ENCODE measurements at places on chromosomes 5 and 9.

DNA sequence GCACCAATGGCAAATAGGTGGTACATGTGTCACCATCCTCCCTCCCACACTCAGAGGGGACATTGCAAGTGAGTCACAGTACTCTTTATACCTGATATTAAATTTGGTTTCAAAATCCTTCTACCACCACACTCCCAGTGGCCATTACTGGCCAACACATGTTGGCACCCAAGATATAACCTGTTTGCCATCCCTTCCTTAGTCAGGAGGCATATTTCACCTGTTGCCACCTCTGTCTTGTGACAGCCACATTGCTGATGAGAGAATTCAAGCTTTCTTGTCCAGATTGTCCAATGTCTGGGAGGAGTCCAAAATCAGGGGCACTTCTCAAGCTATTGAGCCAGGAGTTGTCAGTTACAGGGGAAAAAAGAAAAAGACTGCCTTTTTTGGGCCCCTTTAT lies 80.2 kb upstream of the WWC1 start:
- DNase-seq, result no peak

- DNase-seq, result no peak
Measured at GRCh38 chr5:66958201-66958979, 238.2 kb downstream of the CD180 start.

GRCh38 chr5:63803165-63803564 lies 159.1 kb downstream of the HTR1A start:
- no peak for DNase-seq

GRCh38 chr9:136051837-136052471 lies 43.1 kb downstream of the NACC2 start:
- no peak for DNase-seq

GRCh38 chr5:143653256-143653655 lies 158.7 kb upstream of the HMHB1 start:
- DNase-seq, result no peak

GRCh38 chr5:75265731-75266130 lies 29.1 kb upstream of the ANKRD31 start:
- DNase-seq, result no peak

DNA sequence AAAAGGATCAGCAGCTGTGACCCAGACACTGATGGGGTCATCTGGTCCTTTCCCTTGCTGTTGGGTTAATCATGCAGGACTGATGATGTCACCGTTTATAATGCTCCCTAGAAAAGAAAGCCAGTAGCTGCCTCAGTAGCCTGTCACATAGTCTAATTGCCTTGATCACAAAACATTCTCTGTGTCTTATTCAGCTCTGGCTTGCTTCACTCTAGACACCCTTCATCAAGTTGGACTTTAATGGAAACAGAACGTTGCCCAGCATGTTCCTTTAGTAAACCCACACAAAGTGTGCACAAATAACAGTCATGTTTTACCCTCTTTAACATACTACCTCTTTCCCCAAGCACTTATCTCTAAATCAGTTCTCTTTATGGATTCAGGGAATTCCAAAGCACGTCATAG lies 170.8 kb downstream of the SGCD start:
- DNase-seq, result no peak

GRCh38 chr9:98333703-98334582 lies 78.5 kb upstream of the TBC1D2 start:
- no peak for DNase-seq

DNA sequence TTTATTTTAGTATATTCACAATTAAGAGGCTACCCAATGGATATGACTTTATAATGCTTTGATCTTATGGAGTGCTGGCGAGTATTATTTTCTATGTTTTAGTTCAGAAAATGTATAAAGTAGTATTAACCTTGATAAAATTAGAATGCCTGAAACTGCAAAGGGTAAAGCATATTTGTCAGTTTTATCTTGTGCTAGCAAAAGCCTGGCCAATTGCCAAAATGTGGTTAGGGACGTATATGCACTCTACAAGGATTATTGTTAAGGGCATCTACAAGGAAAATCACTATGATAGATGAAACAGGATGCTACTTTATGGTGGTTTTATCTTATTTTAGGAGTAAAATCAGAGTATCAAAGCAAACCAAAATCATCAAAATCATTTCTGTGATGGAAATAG lies 281.7 kb downstream of the CCDC171 start:
- no peak for DNase-seq

DNA sequence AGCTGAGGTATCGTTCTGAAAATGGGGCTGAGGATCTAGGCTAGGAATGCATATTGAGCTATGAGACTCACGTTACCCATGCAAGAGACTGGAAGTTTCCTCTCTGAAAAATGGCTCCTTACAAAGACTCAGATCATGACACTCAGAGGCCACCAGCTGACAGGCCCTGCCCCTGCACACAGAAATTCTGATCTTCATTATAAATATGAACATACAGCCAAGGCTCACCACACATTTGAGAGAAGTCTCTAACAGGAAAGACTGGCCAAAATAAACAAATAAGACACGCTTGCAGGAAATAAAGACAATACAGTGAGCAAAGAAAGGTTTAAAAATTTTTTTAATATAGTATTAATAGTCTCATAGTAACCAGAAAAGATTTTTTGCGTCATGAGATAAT lies 365.9 kb downstream of the NFIB start:
- DNase-seq, result no peak

All from stimulated activated CD8-positive, alpha-beta memory T cell treated with anti-CD3 and anti-CD28 coated beads, Interleukin-2, amount 100 ng/mL, for 1 hour (primary cell).